RWPE2 (cell line): ENCODE measurements at places on chromosomes 13 and 19.

- DNase-seq: no peak
Observed at GRCh38 chr13:40205771-40206240, 460.6 kb downstream of the FOXO1 start.

GRCh38 chr13:74090397-74090796, 43.8 kb downstream of the KLF12 start:
- no peak for DNase-seq

DNA sequence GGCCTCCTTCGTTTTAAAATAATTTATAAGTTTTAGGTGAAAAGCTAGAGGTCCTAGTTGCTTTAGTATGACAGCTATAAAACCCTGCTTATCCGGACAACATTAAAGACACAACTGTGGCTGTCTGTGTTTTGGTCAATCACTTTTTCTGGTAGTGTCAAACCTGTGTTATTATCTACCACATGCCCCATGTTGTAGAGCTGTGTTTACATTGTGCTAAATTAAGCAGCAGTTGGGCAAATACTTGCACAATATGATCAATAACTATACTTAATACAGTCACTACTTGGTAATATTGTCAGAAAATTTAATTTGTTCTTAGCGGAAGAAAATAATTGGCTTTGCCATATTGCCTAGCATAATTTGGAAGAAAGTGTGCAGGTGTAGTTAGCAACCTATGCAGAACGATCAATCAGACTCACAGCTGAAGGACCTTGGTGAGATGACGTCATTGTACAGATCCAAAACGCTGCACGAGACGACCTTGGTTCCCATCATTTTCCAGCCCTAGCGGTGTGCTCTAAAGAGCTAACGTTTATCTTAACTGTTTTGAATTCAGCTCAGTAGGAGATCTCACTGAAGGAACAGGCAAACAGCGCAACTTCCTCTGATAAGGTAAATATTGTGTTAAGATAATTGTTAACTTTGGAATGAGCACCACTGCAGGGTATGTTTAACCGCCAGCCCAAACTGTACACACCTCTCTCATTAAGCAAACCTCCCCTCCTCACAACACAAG, 476.6 kb downstream of the IRS2 start:
- no peak for DNase-seq

DNA sequence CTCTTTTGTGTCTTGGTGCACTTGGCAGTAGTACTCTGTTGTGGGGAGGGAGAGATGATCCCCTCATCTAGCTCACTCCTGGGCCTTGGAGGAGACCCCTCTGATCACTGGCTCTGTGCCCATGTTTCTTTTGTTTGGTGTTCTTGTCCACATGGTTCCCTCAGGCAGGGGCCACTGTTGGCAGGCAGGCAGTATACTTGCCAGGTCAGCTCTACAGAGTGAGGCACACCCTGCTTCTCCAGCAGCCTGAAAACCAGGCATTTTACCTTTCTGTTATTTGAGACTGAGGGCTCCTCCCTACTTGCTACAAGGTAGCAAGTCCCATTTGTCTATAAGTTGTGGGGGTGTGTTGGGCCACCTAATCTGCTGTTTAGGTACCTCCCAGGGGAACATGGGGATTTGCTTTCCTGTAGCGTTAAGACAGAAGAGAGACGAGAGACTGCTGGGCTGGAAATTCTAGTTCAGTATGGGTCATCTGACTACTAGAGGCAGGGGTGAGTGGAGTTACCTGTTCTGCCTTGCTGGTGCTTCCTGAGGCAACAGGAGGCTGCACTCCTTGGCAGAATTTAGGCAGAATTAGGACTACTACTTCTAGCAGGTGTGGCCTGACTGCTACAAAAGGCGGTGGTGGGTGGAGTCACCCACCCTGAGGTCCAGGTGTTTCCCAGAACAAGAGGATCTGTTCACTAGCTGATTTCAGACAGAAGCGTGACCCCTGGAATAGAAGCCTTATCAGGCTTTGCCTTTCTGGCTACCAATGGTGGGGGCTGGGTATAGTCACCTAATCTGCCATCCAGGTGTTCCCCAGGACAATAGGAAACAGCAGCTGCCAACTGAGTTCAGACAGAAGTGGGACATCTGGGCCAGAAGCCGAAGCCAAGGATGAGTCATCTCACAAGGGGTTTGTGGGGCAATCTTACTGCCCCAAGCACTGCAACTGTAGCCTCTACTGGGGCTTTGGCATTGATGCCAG, 843.0 kb upstream of the ATXN8OS start:
- DNase-seq: no peak

DNA sequence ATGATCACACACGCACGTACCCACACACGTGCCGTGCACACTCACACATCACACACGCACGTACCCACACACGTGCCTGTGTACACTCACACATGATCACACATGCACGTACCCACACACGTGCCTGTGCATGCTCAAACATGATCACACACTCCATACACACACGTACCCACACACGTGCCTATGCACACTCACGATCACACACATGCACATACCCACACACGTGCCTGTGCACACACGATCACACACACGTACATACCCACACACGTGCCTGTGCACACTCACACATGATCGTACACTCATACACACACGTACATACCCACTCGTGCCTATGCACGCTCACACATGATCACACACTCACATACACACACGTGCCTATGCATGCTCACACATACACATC, 86.8 kb downstream of the RAB20 start:
- DNase-seq: no peak

DNA sequence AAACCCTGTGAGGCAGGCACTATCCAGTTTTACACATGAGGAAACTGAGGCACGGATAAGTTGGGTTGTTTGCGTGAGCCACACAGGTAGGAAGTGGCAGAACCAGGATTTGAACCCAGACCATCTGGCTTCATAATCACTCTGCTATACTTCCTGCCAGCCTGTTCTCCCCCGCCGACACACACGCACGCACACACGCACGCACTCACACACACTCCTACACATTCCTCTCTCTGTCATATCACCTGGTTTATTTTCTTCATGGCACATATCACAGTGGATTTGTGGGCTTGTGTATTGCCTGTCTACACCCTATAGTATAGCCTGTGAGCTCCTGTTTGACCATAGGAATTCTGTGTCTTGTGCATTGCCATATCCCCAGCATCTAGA, 140.0 kb downstream of the SIPA1L3 start:
- DNase-seq: no peak

GRCh38 chr19:35149463-35149862, 5.1 kb upstream of the FXYD5 start:
- no peak for DNase-seq

DNA sequence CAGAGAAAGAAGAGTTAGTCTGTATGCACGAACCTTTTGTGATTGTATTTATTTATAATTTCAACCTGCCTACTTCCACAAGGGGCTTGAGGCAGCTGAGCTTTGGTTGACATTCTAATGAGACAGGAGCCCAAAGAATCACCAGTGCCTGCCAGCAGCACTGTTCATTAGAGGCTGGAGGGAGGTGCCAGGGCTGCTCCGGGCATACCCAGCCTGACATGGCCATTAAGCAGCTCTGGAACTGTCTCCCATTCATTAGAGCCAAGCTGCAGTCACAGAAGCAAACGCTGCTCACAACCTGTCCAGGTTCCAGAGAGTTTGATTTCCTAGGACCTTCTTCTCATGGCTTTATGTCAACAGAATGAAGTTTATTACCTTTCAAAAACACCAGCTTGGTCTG, 425.5 kb downstream of the RFC3 start:
- no peak for DNase-seq

- DNase-seq: no peak
Observed at GRCh38 chr13:108433976-108434755, 164.6 kb downstream of the TNFSF13B start.

DNA sequence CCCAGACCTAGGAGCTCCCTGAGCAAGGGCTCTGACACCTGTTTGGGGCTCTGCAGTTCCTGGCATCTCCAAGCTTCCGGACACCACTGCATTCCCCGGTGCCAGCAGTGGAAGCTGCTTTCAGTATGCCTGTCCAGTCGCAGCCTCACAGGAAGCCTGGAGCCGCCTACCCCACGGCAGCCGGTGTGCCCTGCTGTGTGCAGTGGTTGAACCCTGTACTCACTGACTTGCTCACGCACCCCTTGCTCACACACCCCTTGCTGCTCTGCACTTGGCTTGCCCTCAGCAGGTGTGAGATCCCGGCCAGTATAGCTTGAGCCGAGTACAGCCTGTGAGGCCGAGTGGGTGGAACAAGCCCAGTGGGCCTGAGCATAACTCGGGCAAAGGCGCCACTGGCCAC, 70.3 kb downstream of the PIBF1 start:
- DNase-seq: peak; percentile 28

- no peak for DNase-seq
Observed at GRCh38 chr13:101811881-101812280, 359.4 kb downstream of the ITGBL1 start.

DNA sequence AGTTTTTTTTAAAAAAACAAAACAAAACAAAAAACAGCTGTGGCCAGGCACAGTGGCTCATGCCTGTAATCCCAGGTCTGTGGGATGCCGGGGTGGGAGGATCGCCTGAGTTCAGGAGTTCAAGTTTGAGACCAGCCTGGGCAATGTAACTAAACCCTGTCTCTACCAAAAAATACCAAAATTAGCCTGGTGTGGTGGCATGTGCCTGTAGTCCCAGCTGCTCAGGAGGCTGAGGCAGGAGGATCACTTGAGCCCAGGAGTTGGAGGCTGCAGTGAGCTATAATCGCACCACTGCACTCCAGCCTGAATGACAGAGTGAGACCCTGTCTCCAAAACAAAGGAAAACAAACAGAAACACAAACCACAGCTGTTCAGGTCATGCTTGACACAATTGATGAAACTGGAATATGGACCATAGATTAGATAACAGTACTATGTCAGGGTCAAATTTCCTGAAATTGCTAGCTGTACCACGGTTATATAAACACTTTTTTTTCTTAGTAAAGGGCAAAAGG, 6.9 kb upstream of the ANGPTL4 start:
- DNase-seq: no peak

GRCh38 chr19:35760711-35761349, 2.9 kb downstream of the PROSER3 start:
- no peak for DNase-seq

DNA sequence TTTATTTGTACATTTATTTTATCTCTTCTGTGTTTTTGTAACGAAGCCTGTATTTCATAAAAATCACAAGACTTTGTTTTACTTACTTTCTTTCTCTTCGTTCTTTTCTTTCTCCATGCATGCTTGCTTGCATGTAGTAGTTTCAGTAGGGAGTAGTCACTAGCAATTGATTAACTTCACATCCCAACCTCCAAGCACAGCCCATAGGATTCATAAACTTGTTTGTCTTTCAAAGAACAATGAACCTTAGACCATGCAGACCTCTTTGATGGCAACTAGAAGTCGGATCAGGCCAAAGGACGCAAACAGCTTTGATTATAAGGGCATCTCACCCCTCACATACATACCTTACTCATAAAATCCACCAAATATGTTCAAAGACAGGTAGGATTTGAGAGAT, 3.1 kb upstream of the PRR20A start:
- DNase-seq: no peak
